Fibroblast of skin of back (primary cell): ENCODE measurements at places on chromosomes 16 and 17.
A peak's percentile ranks its signal among the peaks of the same experiment; 100 is the strongest.

- DNase-seq: no peak
These were observed 89.6 kb downstream of the CDC27 start for GRCh38 chr17:47099451-47099986.

- no peak for DNase-seq
These were observed 850 bp upstream of the PNMT start for GRCh38 chr17:39667262-39667944.

- DNase-seq: no peak
These were observed 11.4 kb downstream of the NETO2 start for GRCh38 chr16:47132308-47132707.

GRCh38 chr16:79707876-79708275 lies 107.3 kb upstream of the MAF start:
- peak; percentile 39 for DNase-seq

DNA sequence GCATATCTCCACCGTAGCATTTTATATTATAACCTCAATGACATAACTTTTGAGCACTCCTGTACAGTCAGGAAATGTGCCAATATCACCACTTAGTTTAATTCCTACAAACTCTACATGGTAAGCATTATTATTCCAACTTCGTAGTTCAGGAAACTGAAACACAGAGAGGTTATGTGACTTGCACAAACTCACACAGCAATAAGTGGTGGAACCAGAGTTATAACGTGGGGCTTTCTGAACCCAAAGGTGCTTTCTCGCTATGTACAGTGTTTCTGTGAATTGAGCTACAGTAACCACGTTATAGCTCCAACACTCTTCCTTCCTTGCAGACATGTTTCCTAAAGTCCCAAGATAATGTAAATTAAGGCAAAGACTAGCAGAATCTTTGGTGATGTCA lies 330.2 kb downstream of the GRIN2A start:
- DNase-seq: no peak

DNA sequence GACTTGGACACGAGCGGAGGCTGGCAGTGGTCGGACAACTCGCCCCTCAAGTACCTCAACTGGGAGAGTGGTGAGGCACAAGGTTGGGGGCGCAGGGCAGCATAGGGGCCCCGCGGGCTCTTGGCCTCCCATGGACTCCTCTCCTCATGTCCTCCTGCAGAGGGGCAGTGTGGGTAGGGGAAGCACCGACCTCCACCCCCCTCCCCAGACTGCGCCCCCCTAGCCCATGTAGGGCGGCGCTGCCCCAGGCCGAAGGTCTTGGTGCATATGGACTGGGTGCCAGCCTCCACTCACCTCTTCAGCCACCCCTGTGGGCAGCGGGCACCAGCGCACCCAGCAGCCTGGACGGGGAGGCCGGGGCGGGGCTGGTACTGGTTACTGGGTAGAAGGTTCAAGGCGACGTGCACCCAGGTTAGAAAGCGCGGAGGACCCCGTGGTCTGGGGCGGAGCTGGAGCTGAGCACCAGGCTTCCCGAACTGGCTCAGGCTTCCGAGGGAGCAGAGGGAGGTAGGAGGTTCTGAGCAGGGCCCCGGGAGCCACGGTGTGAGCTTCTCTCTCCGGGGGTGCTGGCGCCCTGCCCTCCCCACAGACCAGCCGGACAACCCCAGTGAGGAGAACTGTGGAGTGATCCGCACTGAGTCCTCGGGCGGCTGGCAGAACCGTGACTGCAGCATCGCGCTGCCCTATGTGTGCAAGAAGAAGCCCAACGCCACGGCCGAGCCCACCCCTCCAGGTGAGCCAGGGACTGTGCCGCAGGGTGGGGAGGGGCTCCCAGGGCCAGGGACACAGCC lies 39.5 kb downstream of the MRC2 start:
- DNase-seq: no peak

DNA sequence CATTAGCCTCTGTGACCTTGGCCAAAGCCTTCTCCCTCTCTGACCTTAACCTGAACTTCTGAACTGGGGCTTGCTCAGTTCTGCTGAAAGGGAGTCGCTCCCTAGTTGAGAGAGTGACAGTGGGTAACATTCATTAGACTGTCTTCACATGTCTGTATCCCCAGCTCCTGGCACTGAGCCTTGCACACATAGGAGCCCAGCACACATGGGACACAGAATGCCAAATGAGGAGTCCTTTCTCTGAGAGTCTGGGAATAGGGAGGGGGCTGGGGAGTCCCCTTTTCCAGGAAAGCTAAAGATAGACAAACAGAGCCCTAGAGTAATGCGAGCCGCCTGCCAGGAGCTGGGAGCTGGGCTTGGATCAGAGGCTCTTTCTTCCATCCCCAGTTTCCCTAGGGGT lies 2.5 kb downstream of the TAC4 start:
- DNase-seq: no peak

- no peak for DNase-seq
These were observed 27.3 kb downstream of the C17orf75 start for GRCh38 chr17:32314636-32315035.

GRCh38 chr16:77744141-77744540 lies 21.8 kb downstream of the NUDT7 start:
- DNase-seq: no peak

DNA sequence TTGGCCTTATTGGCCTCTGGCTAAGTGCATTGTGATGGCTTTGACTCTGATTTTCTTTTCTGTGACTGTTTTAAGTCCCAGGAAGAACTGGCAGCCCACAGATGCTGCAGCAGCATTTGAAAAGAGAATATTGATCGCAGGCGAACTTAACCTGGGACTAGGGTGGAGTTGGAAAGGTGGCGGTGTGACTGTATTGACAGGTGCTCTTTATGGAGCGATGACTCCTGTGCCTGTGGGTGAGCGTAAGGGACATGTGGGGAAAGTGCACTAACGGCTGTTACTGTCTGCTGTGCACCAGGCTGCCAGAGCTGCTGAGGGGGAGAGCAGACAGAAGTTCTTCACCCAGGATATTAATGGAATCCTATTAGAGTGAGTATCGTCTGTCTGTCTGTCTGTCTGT lies 21.3 kb downstream of the UBN1 start:
- DNase-seq: no peak

DNA sequence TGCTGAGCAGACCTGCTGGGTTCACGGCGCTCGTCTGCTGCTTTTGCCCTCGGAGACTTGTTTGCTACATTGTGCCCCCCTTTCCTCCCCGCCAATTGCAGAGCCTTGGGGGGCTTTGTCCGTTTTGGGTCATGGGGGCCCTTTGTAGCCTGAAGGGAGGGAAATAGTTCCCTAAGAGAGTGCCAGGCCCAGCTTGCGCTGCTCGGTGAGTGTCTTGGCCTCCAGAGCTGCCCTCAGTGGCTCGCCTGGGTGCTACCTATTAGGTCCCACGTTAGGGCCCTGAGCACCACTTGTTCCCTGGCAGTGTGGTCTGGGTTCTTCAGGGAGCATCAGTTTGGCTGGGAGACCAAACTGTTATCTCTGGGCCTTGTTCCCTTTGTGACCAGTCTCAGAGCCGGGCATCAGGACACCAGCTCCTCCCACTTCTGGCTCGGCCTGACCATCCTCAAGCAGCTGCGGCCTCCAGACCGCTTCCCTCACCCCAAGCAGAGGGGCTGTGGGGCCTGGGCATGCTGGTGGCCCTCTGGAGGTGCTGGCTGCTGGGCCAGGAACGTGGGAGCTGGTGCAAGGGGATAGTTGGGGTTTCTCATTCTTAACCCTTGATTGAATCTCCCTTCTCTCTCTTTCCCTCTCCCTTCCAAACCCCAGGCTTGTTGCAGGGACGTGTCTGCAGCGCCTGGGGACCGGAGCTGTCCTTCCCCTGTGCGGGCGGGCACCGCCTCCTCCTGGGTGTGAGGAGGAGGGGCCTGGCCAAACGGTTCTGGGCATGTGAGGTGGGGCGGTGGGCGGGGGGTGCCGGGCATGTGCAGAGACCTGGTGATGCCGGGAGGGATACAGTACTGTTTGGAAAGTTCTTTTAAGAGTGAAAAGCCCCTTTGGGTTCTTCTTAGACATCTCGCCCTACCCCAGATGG lies 16.0 kb upstream of the ITGB4 start:
- no peak for DNase-seq

GRCh38 chr17:17742133-17742621 lies 60.9 kb downstream of the RAI1 start:
- peak; percentile 62 for DNase-seq

GRCh38 chr16:60818465-60818864 lies 1217.8 kb downstream of the CDH8 start:
- DNase-seq: no peak

GRCh38 chr16:88856122-88856827 lies 472 bp downstream of the GALNS start:
- DNase-seq: no peak

DNA sequence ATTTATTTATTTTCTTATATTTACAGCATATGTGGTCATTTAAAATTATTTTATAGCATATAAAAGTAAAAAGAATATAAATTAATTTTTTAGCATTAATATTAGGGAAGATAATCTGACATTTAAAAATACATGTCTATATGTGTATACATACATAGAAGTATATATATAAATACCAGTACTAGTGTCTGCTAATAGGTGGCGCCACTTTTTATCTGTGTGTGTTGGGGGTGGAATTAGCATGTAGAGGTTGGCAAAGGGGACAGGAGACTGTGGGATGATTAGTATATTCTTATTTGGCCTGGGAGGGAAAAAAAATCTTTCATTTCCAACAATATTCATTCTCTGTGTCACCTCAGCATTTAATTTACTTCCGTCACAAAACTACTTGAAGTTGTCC lies 359.1 kb downstream of the WWOX start:
- no peak for DNase-seq

- DNase-seq: no peak
These were observed 11.5 kb downstream of the MAP2K6 start for GRCh38 chr17:69425978-69426377.

DNA sequence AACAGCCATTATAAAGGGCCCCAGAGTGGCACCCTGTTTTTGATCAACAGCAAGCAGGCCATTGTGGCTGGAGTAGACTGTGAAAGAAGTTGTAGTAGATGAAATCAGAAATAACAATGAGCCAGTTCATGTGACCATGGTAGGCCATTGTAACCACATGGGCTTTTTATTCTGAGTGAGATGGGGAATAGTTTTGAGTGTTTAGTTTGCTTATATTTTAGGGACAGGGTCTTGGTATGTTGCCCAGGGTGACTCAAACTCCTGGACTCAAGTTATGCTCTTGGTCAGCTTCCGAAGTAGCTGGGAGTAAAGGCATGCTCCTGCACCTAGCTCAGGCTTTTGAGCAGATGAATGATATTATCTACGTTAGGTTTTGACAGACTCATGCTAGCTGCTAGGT lies 12.0 kb downstream of the CBFB start:
- DNase-seq: peak; percentile 29

GRCh38 chr17:2174468-2175293 lies 119.8 kb downstream of the HIC1 start:
- DNase-seq: peak; percentile 94

DNA sequence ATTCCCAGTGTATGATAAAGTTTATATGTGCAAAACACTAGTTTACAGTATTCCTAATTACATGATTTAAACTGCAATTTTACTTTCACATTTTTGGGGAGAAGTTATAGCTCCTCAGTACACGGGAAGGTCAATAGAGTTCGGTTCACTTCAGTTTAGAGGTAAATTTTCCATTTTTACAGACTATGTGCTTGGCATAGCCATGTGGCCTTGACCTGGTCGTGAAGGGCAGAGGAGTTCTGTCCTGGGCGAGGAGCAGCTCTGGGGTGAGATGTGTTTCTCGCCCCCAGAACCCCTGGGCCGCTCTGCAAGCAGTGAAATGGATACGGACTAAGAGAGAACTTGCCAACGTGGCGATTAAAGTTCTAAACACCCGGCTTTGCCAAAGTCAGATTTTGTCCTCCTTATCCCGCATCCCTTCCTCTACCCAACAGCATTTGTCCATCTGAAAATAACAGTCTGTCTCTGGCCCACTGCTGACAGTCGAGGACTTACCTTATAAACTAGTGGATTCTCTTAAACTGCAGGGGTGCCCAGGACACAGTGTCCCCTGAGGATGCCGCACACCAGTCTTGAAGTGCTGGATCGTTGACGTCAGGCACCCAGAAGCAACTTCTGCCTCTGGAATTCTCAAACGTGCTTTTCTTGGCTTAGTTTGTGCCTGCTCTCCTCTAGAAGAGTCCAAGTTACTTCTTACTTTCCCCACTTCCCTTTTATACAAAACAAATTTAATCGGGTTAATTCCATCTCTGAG lies 1.5 kb upstream of the SIAH1 start:
- no peak for DNase-seq

GRCh38 chr16:580141-580945 lies 9.5 kb upstream of the RAB40C start:
- DNase-seq: no peak

DNA sequence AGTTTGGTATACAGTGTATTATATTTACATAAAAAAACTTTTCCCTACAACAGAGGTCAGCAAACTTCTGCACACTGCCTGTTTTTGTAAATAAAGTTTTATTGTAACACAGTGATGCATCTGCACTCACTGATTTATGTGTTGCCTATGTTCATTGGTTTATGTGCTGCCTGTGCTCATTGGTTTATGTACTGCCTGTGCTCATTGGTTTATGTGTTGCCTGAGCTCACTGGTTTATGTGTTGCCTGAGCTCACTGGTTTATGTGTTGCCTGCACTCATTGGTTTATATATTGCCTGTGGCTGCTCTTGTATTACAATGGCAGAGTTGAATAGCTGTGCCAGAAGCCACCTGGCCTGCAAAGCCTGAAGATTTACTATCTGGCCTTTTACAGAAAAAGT lies 81.6 kb downstream of the MYH11 start:
- peak; percentile 17 for DNase-seq

DNA sequence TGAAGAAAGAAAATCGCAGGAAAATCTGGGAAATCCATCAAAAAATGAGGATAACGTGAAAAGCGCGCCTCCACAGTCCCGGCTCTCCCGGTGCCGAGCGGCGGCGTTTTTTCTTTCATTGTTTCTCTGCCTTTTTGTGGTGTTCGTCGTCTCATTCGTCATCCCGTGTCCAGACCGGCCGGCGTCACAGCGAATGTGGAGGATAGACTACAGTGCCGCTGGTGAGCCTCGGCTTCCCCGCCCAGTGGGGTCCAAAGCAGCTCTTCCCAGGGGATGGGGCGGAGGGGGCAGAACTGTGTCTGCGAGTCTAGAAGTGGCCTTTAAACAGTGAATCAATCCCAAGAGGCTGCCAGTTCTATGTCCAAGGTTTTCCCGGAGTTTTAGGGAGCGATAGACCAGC lies 19.8 kb downstream of the FAM234A start:
- no peak for DNase-seq

DNA sequence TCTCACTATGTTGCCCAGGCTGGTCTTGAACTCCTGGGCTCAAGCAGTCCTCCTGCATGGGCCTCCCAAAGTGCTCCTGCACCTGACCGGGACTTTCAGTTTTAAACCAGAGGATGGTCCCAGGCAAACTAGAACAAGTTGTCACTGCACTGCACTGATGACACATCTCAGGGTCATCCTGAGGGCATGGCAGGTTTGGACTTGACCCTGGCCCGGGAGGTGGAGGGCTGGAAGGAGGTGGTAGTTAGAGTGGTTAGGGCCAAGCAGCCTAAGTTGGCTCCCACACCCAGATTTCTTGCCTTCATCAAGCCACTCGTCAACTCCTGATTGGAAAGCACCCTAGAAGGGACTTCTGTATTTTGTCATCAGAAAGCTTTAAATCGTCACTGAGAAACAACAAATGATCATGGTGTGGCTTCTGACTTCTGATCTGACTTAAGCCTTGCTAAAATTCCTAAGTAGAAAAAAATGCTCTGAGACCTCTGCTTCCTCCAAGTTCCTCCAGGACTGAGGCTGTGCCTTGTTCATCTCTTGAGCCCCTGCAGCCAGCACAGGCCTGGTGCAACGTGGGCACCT lies 43.5 kb downstream of the EMP2 start:
- DNase-seq: no peak
